ENCODE measurements at places on chromosomes 2 and 18.

DNA sequence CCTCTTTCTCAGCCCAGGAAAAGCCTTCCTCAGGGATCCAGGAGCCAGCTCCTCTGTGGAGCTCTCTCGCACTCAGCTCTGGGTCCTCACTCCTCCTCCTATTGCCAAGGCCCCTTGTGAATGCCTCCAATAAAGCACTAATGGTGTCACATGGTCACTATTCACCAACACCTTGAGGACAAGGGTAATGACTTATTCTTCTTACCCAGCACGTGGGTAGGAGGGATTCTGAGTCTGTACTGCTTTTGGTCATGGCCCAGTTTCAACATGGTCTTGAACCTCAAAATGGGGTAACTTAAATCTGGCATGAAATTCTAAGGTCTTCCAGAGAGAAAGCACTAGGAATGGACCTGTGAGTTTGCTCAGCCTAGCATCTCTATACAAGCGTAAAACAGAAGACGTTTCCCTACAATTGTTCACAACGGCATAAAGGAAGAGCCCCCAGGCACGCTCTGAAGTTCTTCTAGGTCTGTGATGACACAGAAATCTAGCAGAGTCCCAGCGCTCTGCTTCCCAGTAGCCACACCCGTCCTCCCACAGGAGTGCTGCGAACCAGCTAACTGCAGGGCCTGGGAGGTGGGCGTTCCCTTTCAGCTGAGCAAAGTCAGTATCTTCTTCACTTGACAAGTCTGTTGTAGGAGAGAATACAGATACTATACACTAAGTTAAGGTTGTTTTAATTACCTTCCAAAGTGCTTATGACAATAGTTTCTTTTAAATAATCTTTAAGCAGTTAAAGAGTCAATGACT lies 14.6 kb upstream of the KIDINS220 start:
- no peak for DNase-seq

- DNase-seq, result no peak
These were observed 161.3 kb downstream of the CDH2 start for GRCh38 chr18:28015671-28016070.

DNA sequence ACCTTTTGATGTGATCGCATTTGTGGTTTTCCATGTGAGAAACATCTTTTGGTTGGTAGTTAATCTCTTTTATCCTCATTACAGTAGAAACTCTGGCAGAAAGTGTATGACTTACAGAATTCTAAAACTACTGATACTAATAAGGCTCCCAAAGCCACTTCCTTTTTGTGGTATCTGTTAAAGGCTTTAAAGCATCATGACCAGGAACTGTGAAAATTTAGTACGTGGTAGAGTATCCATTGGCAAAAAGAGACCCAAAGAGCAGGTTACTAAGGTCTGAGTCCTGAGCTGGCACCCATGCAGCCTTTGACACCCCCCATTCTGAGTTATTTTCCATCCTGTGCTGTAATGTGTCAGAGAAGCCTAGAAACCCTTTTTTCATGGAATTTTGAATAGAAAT lies 94.5 kb downstream of the DPP4 start:
- no peak for DNase-seq

DNA sequence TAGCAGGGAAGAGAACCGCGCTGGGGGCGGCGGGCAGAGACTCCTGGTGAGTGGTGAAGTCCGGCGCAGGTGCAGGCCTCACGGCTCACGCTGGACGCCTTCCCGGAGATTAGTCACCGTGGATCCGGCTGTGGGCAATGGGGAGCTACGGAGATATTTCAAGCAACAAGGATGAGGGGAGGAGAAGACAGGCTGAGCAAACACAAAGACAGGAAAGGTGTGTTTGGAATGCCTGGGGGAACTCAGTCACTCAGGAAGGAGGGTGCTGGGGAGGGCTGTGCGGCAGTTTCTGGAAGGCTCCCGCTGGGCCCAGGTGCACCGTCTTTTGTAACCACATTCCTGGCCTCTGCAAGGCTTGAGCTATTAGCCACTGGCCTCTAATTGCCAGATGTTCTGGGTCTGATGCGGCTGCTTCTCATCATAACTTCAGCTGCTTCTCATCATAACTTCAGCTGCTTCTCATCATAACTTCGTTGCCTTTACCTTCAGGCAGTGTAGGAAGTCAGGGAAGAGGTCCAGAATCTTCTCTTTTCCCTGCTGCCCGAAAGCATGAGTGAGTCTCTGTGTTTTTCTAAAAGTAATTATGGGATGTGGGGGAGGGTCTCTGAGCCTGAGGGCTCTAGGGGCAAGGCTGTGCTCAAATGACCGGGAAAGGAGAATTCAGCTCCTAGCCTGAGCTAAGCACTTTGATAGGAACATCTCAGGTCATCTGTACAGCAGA lies 118.9 kb downstream of the PXDN start:
- peak; percentile 49 for DNase-seq

GRCh38 chr2:49260979-49261538 lies 106.7 kb upstream of the FSHR start:
- DNase-seq, result no peak

GRCh38 chr2:141058556-141058955 lies 1072.3 kb downstream of the LRP1B start:
- DNase-seq, result no peak

DNA sequence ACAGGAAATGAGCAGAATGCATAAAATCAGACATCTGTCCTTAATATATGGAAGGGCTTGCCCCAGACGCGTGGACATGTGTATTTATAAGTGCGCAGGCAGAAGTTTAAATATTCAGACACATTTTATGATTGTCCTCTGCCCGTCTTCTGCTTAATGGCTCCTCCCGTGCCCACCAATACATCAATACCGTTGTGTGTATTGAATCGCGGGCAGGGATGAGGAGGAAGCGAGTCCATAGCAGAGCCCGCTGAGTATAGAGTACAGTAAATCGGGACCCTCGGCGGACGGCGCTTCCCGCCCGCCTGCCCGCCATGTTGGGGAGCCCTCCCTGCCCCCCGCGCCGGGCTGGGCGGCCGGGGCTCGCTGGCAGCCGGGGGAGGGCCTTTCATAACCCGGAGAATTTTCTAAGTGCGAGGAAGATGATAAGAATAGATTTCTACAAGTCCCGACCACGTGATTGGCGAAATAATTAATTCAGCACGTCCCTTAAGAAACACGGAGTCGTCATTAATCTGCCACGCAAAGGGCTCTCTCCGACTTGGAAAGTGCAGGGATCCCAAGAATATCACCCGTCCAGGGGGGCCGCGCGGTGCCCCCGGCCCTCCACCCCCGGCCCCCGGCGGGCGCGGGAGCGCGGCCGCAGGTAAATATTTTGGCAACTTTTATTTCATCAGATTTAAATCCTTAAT lies at the start of gene HOXD3:
TSS of gene HOXD3 (plus strand) at position 501 of the 692 bp plus-strand sequence. CDS start 11,808 bp downstream, outside the sequence.
- DNase-seq, result no peak

GRCh38 chr2:10820978-10821695 lies 8.6 kb upstream of the PDIA6 start:
- DNase-seq, result no peak

DNA sequence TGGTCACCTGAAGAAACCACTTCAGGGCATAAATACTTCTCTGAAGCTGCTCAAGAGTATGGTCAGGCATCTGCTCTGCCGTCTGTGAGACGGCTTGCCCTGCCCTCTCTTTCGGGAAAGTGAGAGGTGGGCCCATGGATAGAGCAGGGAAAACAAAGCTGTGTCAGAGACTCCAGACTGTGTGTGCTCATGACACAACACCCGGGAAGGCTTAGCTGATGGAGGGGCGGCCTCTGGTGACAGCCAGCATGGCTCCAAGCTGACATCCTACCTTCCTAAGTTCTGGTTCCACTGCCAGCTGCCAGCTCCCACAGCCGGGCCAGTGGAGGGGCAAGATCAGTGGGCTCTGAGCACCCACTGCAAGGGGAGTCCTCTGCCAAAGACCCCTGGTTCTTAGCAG lies 215.3 kb downstream of the ANKRD30B start:
- no peak for DNase-seq

- no peak for DNase-seq
These were observed 608.7 kb upstream of the REG3G start for GRCh38 chr2:78416625-78417300.

DNA sequence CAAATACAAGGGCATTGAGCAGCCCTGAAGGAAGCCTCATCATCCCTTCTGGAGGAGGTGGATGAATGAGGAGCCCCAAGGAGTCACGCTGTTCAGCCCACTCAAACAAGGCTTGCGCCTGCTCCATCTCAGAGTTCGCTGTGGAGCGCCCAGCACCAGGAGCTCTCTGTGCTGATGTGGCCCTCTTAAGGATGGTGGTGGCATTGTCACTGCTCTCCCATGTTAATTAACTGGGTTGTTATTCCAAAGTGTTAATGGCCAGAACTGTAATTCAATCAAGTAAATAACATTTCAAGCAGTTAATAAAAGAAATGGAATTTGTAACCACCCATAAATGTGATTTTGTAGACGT lies 726.0 kb upstream of the RAB6C start:
- no peak for DNase-seq

DNA sequence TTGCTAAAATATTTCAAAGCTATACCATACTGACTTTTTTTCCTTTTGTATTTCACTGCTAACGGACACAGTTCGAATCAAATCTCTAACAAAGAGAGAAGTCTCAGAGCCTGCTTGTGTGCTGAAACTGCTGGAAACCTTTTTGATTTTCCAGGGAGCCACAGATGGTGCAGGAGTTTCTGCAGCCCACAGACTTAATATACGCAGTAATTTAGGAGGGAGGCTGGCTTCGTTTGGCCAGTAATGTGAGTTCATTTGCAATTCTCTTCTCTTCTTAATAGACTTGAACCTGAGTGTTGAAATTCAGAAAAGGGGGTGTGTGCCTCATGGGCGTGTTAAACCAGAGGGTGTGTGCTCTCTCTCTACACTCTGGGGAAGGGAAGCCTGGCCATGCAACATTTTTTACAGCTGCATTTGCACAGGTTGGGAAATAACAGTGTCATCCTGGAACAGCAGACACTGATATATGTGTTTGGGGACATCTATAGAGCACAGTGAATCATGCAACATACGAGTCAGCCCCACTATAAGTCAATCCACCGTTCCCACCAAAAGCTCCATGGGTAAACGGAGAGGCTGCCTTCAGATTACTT lies 333.0 kb downstream of the CLIP4 start:
- no peak for DNase-seq

GRCh38 chr2:100240386-100240785 lies 81.9 kb downstream of the LONRF2 start:
- DNase-seq, result no peak

DNA sequence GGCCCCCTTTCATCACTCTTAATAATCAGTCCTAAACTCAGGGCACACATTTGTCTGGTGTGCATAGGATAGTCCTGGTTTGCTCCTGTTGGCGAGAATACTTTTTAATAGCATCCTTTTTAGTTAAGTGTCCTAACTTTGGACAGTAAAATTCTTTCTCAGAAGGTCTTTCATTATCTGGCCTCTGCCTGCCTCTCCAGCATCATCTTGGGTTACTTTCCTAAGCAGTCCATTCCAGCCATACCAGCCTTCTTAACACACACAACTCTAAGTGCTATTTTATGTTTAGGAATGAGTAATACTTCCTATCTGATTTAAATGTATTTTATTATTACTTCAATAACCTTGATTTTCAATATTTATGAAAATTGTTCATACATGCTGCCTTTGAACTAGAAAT lies 151.0 kb downstream of the ACOXL start:
- DNase-seq, result no peak

DNA sequence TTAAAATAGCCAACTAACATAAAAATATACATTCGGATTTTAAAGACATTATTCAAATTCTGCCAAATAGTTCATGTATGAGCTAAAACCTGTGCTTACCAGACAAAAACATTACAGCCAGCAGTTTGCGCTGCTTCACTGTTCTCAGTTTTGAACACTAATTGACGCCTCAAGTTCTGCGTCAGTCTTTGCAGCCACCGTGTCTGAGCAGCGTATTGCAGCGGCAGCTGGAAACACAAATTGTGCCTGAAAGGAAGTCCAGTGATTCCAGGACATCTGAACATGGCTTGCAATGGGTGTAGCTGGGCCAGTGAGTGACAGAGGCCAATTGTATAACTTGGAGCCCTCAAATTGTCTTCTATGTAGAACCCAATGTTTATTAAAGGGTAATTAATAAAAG lies 267.6 kb downstream of the TFCP2L1 start:
- no peak for DNase-seq

DNA sequence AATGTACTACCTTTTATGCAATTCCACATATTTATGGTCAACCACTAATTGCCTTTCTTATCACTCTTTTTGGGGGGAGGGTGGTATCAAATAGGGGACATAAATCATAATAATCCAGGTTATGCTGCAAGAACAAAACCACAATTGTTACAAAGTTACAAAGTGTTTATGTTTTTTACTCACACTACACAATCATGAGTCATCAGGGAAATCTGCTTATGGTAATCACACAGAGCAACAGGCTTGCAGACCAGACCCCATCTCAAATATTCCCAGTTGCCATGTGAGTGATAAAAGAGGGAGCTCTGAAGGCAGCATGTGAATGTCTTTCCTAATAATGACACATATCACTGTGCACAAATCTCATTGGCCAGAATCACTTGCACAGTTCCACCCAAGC lies 304.7 kb upstream of the TMEFF2 start:
- no peak for DNase-seq

DNA sequence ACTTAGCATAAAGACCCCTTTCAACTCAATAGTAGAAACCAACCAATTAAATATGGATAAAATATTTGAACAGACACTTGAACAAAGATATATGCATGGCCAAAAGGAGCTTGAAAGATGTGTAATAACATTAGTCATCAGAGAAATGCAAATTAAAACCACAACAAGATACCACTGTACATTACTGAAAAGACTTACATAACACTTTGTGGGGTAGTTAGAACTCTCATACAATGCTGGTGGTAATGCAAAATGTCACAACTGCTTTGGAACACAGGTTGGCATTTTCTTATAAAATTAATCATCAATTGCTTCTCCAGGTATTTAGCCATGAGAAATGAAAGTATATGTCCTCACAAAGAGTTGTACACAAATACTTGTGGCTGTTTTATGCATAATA lies 60.7 kb downstream of the TTC27 start:
- no peak for DNase-seq

DNA sequence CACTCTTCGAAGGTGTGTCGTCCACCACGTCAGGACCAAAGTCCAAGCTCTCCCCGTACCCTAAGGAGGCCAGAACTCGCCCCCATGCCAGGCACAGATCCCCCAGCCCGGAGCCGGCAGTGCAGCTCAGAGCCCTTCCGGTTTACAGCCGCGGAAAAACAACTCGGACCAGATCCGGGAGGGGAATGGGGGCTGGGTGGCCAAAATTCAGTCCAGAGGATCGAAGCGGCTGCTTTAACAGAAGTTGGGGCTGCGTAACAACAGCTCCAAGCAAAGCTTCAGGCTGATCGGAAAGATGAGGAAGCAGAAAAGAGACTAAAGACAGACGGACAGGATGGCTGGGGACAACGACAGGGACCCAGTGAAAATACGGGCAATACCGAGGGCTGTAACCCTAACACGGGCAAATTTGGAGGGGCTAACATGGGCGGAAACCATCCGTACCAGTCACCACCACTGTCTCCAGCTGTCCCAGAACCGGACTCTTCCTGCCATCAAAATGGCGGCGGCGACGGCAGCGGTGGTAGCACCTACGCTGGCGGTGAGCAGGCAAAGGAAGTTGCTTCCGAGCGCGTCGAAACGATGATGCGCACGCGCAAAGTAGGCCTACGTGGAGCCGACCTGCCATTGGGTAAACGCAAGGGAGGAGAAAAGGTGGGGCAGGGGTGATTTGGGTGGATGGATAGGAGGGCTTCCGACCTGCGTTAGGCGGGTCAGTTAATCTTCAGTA lies at the start of gene MMADHC:
TSS of gene MMADHC (minus strand) at position 556 of the 730 bp plus-strand sequence. CDS start 678 bp downstream, outside the sequence.
- DNase-seq, result peak; percentile 91

- no peak for DNase-seq
These were observed 2.4 kb downstream of the DLX2 start for GRCh38 chr2:172100080-172100934.

- DNase-seq, result no peak
These were observed 157.6 kb downstream of the LRATD1 start for GRCh38 chr2:14790041-14790640.

- DNase-seq, result no peak
These were observed 283.8 kb upstream of the LYPD1 start for GRCh38 chr2:132953771-132954170.

Measured in NCI-H2081 treated with DMSO at 0.1 percent for 48 hours (cell line).